Upper lobe of right lung (tissue), 1 donor: ENCODE measurements at places on chromosomes 11 and 22. TPM values are rescaled to one million over a fixed set of nuclear protein-coding genes. Genes with fewer than 3 reads are reported as not detected.

- H3K4me1 ChIP-seq: no peaks in the 10 kb centered on the region
- H3K27ac ChIP-seq: no peak overlapping the region
- H3K4me3 ChIP-seq: no peak overlapping the region
- no peaks in the 10 kb centered on the region for H3K36me3 ChIP-seq
- H3K27me3 ChIP-seq: no peaks in the 10 kb centered on the region
Observed at GRCh38 chr11:111046291-111046690, 199.2 kb upstream of the POU2AF2 start.

DNA sequence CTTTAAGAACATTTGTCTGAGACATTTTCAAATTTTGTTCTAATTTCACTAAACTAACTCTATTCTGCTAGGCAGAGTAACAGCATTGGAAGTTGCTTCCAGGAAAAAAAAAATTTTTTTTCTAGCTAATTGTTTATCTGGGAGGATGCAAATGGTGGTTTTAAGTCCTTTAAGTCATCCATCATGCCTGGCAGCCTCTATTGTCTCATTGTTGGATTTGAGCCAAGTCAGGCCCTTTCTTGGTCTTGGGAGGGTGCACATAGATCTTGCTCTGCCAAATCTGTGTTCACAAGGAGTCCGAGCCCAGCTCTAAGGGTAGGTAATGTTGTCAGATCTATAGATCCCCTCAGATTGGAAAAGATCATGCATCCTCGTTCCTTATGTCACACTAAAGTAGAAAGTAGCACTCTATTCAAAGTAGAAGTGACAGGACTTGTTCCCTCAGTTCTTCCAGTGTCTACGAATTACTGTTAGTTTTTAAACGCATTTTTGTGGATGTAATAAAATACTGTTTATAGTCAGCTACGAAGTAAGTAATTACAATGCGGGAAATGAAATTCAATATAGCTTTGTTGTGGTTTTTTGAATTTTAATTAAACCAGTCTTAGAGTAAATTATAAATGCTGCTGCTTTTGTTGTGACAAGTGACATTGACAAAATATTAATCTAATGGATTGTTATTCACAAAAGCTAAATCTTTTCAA, 166.0 kb upstream of the RASSF10 start:
- H3K27ac ChIP-seq: no peak overlapping the region
- no peak overlapping the region for H3K4me3 ChIP-seq
- no peaks in the 10 kb centered on the region for H3K27me3 ChIP-seq
- no peaks in the 10 kb centered on the region for H3K36me3 ChIP-seq
- no peak for DNase-seq

GRCh38 chr11:131138731-131139130, 222.5 kb upstream of the SNX19 start:
- no peak for DNase-seq
- no peaks in the 10 kb centered on the region for H3K36me3 ChIP-seq
- H3K27me3 ChIP-seq: no peaks in the 10 kb centered on the region

The OR4D5 gene
- not detected for total RNA-seq

- H3K4me1 ChIP-seq: no peaks in the 10 kb centered on the region
- no peak overlapping the region for H3K4me3 ChIP-seq
Observed at GRCh38 chr11:108915666-108916065, 250.8 kb downstream of the DDX10 start.

GRCh38 chr11:109945626-109946321, 147.4 kb upstream of the ZC3H12C start:
- H3K36me3 ChIP-seq: no peaks in the 10 kb centered on the region
- H3K27me3 ChIP-seq: no peaks in the 10 kb centered on the region
- no peak overlapping the region for H3K27ac ChIP-seq
- peaks cover 5% of the 10 kb centered on the region for H3K4me1 ChIP-seq

GRCh38 chr11:75678620-75679259, 9.9 kb upstream of the MAP6 start:
- no peak overlapping the region for H3K4me3 ChIP-seq
- no peaks in the 10 kb centered on the region for H3K36me3 ChIP-seq
- no peaks in the 10 kb centered on the region for H3K4me1 ChIP-seq
- DNase-seq: no peak
- peaks cover 12% of the 10 kb centered on the region for H3K27me3 ChIP-seq
